Fibroblast of upper back skin (primary cell): ENCODE measurements at places on chromosomes 16 and 17.

- no peak for DNase-seq
Observed at GRCh38 chr16:28258567-28258966, 33.8 kb upstream of the SBK1 start.

- DNase-seq = peak; percentile 80
Observed at GRCh38 chr16:749010-749409, 8.2 kb upstream of the CIAO3 start.

GRCh38 chr17:5120036-5120435, 4.2 kb downstream of the USP6 start:
- DNase-seq = no peak

GRCh38 chr17:20266806-20267458, 200.4 kb downstream of the LGALS9B start:
- peak; percentile 87 for DNase-seq

GRCh38 chr16:79810449-79811189, 210.1 kb upstream of the MAF start:
- DNase-seq = peak; percentile 12

DNA sequence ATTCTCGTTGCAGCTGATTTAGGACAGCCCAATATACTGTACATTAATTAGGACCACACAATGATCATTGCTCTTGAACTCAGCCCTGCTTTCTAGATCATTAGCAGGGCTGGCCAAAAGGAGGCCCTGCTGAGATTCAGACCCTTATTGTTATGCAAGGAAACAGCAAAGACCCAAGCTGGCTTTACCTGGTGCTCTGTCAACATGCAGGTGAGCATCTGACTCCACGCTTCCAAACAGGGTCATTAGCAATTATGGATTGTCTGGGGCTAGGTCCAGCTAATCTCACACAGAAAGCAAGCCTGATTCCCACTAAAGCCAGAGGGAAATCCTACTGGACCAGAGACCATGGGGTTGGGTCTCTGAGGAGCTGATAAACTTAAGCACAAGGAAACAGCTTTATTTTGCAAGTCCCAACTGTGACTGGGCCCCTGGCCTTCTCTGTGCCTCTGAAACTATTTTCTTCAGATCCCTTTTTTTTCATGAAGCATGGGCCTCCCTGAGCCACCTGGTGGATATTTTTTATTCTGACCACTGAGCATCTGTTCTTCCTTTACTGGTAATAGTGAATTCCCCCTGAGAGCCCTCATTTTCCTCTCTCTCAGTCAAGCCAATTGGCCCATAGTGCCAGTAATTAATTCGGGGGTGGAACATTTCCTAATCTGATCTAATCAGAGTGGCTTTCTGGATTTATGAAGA, 236.1 kb downstream of the GRIN2A start:
- DNase-seq = no peak

DNA sequence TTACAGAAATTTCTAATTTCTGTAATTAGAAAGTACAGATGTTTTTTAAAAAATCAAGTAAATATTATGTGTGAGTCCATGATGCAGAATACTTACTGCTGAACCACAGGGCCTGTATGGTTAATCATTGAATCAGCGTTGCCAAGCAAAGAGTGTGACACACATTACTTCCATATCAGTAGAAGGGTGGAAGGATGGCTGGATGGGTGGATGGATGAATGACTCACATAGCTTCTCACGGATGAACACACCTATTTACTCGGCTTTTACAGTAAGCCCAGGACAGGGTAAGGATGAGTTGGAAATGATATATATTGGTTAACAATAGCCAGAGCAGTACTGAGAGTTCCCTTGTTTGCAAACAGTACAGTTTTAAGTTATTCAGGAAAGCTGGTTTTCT, 495.9 kb upstream of the RBFOX1 start:
- DNase-seq = no peak

DNA sequence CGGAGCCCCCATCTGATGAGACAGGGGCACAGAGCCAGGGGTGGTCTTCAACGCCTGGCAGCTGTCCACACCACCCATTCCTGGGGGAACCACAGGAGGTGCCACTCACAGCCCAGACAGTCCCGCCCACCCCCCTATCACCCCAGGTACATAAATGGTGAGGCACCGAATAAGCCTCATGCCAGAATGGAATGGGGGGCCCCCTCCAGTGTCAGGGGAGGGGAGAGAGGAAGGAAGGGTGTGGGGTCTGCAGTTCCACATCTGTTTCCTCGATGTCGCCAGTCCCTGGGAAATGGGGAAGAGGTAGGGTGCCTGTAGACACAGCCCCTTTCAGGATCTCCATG, 1.7 kb downstream of the TMC6 start:
- no peak for DNase-seq

GRCh38 chr17:70394473-70395232, 225.3 kb downstream of the KCNJ2 start:
- DNase-seq = no peak

- peak; percentile 59 for DNase-seq
Observed at GRCh38 chr17:10130677-10131076, 67.7 kb downstream of the GAS7 start.

DNA sequence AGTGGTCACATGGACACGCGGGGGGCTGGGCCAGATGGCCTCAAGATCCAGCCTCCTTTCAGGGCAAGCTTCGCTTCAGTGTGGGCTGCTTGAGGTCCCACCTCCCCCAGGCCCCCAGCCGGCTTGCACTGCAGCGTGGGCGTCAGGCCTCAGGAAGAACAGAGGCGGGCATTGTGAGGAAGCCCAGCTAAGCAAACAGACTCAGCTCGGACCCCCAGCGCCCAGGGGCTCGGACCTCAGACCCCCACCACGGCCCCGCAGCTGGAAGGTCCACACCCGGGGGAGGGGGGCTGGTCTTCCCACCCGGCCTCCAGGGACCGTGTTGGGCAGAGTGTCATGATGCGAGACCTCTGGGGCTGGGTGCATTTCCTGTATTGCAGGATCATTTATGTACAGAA, 24.7 kb upstream of the ZNF469 start:
- DNase-seq = no peak

- DNase-seq = no peak
Observed at GRCh38 chr16:88714420-88715302, 8.4 kb downstream of the CTU2 start.

GRCh38 chr17:44132275-44132821, 8.9 kb upstream of the HDAC5 start:
- DNase-seq = no peak

DNA sequence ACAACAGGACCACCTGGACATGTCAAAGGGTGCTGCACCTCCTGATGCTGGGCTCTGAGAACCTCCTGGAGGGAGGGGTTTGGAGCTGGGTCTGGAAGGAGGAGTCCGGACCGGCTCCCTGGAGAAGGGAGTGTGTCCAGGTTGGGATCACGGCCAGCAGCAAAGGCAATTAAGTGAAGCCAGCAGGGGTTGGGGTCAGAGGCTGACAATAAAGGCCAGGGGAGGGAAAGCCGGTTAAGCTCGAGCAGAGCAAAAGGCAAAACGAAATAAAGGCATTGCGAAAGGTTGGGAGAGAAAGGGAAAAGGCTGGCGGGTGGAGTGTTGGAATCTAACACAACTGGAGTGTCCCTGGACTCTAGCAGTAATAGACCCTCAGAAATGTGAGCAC, 992 bp upstream of the CACNG4 start:
- DNase-seq = no peak

GRCh38 chr16:74268372-74268782, 28.2 kb upstream of the PSMD7 start:
- DNase-seq = no peak

GRCh38 chr16:12900599-12901203, 697 bp upstream of the SHISA9 start:
- no peak for DNase-seq

- no peak for DNase-seq
Observed at GRCh38 chr16:3174618-3175148, 13.3 kb upstream of the OR1F1 start.

- DNase-seq = no peak
Observed at GRCh38 chr16:8158051-8158450, 432.3 kb downstream of the TMEM114 start.

DNA sequence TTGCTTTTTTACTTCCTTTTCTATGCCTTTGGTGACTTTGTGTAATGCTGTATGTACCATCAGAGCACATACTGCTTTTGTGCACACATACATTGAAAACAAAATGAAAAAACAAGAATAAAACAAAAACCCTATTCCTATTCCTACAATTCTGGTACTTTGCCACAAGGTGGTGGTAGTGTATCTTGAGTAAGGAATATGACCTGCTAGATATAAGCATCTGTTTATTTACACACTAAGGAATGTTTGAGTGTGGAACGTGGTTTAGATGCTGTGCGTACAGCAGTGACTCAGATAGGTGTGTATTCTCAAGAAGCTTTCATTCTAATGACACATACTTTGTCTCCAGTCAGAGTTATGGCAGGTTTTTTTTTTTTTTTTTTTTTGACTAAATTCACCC, 606.2 kb downstream of the WWOX start:
- DNase-seq = peak; percentile 10

DNA sequence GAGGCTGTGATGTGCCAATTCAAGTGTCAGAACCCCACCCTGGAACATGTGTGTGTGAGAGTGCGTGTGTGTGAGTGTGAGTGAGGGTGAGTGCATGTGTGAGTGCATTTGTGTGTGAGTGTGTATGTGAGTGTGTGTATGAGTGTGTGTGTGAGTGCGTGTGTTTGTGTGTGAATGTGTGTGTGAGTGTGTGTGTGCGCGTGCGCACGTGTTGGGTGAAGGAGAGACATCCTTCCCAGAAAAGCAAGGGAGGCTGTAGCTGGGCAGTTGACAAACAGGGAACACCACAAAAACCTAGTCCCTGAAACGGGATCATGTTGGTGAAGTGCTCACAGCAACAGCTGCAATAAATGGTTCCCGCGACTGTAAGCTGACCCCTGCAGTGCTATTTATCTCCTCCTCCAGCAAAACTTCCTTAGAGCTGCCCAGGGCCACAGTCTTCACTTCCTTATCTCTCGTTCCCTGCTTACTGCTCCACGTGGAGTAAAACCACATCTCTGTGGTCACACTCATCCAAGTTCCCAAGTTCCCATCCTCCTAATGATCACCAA, 40.1 kb upstream of the RPL38 start:
- no peak for DNase-seq

DNA sequence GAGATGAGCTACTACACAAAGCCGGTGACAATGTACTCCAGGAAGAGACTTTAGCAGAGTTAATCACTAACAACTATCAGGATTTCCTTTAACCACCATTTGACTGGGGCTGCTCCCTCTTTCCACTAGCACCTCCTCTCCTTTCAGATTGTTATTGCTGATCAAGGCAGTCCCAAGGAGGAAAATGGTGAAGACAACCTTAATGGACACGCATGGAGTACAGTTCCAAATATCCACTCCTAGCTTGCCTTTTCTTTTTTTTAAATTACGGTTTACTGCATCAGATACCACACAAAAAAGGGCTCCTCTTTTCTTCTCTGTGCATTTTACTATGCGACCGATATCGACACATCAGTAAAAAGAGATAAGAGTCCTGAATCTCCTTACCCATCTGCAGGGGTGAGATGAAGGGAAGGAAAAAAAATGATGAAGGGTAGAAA, 30.9 kb downstream of the FAM222B start:
- DNase-seq = peak; percentile 14

DNA sequence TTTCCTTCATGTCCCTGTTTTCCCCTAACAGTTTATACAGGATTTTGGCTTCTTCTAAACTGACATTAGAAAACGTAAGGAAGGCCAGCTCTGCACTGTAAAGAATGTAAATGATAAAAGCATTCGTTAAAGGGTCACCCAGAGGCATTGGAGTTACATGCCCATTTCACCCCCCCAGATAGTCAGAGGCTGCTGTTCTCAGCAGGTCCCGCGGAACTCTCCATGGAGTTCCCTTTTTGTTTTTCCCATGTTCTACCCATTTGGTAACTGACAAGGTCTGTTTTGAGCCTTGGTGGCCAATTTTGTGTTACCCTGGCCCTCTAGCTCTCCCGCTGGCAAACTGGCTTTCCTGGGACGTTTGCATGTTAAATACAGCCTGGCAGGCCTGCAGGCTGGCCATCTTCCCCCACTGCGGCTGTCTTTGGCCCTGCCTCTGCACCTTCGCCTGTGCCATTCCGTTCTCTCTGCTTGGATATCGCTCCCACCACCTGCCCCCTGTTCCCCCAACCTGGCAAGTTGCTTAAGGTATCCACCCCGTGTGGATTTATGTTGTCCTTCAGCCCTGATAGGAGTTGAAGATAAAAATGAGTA, 49.7 kb downstream of the EPN2 start:
- no peak for DNase-seq

- peak; percentile 91 for DNase-seq
Observed at GRCh38 chr17:15260376-15261257, 4.5 kb downstream of the PMP22 start.

GRCh38 chr17:50855708-50856330, 10.3 kb downstream of the TOB1 start:
- DNase-seq = no peak
